ENCODE measurements at places on chromosomes 1 and 21.

DNA sequence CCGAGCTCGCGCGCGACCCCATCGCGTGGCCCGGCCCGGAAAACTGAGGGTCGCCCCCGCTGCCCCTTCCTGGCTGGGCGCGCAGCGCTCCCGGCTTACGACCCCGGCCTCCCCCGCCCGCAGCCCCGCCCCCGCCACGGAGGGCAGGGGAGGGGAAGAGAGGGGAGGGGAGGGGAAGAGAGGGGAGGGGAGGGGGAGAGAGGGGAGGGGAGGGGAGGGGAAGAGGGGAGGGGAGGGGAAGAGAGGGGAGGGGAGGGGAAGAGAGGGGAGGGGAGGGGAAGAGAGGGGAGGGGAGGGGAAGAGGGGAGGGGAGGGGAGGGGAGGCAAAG is 6.7 kb upstream of the ANKRD65 start:
- no peak for DNase-seq

GRCh38 chr1:54695221-54695620 is 20.4 kb upstream of the TTC4 start:
- DNase-seq, result no peak

DNA sequence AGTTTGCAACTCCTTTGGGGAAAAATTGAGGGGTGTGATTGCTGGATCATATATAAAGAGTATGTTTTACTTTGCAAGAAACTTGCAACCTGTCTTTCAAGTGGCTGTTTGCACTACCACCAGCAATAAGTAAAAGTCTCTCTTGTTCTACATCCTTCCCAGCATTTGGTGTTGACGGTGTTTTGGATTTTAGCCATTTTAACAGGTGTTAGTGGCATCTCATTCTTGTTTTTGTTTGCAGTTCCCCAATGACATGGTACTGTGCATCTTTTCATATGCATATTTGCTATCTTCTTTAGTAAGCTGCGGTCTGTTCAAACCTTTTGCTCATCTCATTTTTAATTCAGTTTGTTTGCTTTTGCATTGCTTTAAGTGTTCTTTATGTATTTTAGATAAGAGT is 535.5 kb downstream of the LRRIQ3 start:
- DNase-seq, result no peak

- DNase-seq, result no peak
These were observed 44.4 kb downstream of the RNF11 start for GRCh38 chr1:51280321-51280978.

- DNase-seq, result no peak
These were observed 78.8 kb downstream of the FAM78B start for GRCh38 chr1:166087734-166088571.

DNA sequence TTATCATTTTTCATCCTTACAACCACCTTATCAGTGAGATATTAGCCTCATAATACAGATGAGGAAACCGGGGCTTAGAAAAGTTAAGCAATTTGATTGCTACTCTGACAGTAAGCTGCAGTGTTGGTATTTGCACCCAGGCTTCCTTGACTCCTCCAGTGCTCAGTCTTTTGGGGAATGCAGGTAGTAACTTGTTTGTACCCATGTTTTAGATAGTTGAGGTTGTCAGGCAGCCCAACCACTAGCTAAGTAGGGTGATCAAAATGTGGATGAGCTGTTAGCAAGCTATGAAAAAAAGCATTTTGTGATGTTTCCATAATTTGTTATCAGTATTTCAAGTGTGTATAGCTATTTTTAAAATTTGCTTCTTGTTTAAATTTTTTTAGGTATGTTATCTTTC is 80.8 kb downstream of the SASS6 start:
- DNase-seq, result no peak

DNA sequence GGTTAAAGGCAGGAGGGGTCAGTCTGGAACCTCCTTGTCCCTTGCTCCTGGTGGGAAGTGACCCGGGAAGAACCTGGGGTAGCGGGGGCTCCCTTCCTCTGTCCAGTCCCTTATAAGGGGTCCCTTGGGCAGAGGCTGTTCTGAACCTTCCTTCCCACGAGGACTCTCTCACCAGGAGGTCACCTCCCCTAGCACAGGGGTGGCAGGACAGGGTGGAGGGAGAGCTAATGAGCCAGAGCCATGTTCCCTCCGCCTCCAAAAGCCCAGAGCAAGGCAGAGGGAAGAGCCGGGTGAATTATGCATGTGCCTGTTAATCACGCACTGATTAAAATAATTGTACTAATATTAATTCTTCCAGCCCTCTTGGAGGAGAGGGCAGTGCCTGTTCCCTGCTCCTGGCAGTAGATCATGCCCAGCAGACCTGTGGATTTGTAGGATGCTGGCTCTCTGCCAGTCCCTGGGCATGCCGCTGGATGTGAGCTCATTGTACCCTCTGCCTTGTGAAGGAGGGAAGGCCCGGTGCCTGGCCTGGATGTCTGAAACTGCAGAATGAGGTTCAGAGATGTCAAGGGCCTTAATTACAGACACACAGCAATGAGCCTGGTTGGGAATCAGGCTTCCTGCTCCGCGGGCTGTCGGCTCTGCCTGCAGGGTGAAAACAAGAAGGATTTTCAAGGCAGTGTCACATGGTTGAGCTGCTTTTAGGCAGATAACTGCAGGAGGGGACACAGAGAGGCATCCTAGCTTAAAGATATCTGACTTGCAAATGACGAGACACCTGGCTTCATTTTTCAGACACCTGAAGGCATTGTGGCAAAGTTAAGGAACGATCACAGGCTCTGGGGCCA is 68.2 kb downstream of the IGSF21 start:
- DNase-seq, result peak; percentile 83
